ENCODE measurements at places on chromosomes 2 and 18. TPM values are rescaled to one million over a fixed set of nuclear protein-coding genes. Genes with fewer than 3 reads are reported as not detected.

DNA sequence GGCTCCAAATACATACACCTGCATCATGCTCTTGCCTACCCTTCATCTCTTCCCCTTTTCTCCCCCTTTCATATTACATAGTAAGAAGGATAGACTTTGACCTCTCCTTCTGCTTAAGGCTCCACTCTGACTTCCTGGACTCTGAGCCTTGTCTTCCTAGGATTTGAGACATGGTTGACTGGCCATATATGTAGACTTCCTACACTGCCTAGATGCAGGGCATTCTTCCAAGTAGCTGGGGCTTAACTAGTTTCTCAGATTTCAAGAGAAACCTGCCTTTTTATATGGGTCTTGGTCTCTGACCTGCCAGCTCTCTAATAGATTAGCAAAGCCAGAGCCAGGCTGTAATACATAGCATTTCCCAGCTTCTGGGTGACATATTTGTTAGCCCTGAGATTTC is 35.4 kb upstream of the CYP26B1 start:
- DNase-seq, result no peak

GRCh38 chr2:157245846-157246764 is 11.4 kb upstream of the GALNT5 start:
- DNase-seq, result no peak

DNA sequence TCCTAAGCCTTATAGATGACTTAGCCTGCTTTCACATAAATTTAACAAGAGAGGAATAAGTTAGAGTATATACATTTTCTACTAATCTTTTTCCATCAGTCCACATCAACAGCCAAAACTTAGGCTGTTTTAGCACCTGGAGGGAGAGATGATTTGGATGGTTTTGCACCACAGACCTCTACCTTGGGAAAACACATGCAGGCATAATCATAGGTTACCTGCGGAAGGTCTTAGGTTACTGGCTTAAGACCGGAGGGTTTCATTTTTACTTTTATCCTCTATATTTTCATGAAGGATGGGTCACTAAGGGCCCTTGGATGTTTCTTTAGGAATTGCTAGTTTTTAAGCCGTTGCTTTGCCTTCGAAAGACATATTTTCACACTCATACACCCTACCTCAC is 66.0 kb downstream of the MYO1B start:
- DNase-seq, result no peak

DNA sequence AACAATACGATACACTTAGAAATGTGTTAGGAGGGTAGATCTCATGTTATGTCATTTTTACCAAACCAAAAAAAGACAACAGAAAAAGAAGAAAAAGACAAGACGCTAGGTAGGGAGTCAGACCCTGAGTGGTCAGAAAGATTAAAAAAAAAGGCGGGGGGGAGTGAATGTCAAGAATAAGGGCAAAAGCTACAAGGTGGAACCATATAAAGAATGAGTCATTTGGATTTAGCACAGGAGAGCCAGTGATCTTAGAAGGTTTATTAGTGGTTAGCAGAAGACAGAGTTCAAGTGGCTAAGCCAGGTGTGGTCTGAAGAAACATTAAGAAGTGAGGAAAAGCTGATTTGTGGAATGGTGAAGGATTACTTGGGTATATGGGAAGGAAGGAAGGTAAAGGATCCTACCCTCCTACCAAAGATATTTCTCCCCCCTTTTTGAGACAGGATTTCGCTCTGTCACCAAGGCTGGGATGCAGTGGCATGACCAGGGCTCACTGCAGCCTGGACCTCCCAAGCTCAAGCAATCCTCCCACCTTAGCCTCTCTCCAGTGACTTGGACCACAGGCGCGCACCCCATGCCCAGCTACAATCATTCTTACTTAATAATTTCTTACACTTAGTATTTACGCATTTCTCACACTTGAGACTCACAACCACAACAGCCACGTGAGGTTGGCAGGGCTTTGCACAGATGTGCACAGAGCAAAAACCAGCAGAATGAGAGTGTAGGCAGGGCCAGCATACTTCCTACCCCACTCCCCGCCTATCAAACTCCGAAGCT is 2.6 kb downstream of the DSC2 start:
- no peak for DNase-seq

GRCh38 chr18:51425889-51426288 is 228.4 kb upstream of the MEX3C start:
- DNase-seq, result no peak

GRCh38 chr2:233311241-233311926 is 3.8 kb downstream of the SAG start:
- DNase-seq, result no peak

Gene EMX1
- polyA plus RNA-seq, result 0.43 TPM

Gene SERPINB12
- polyA plus RNA-seq, result not detected

Gene IL1A
- polyA plus RNA-seq, result 0.55 TPM

Gene FAM110C
- polyA plus RNA-seq, result 7.3 TPM

Gene LYPD6
- polyA plus RNA-seq, result 44.8 TPM

Measured in spinal cord (tissue), 10 donors.